ENCODE measurements at places on chromosomes 7 and 10. TPM values are rescaled to one million over a fixed set of nuclear protein-coding genes. Genes with fewer than 3 reads are reported as not detected.

Gene CRYGN
- 0.25 TPM for total RNA-seq

DNA sequence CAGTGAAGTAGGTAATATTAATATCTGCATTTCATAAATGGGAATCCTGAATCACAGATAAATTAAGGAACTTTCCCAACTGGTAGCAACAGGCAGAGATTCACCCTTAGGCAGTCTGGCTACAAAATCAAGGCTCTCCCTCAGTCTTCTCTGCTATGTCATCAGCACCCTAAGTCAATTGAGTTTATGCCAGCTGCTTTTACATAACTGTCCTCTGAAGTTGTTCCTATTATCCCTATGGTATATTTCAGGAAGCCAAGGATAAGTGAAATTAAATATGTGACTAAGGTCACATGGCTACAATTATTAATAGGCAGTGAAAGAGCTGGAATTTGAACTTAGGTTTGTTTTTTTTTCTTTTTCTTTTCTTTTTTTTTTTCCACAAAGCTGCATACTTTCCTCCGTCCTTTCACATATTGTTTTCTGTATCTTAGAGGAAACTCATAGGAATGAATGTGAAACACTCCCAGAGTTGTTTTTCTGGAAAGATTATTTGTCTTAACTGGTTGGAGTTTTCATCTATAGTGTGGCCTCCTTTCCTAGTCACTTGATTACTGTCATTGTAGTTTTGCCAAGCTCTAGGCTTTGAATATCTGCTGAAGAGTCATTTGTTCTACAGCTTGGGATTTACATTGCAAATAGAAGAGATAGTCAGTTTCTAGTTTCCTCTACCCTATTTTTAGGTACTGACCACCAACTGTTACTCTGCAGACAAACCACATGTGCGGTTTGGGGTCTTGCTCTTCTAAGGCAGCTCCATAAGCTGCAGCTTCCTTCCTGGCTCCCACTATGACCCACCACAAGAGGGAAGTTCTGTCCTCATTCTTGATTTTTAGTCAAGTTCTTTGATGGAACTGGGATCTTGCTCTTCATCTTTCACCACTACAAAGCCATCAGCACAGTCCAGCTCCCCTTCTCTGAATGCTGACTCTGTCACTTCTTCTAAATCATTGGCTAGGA lies 338.0 kb upstream of the KIAA1217 start:
- DNase-seq, result no peak

- no peak for DNase-seq
These were observed 58.1 kb upstream of the LBX1 start for GRCh38 chr10:101287183-101287996.

Gene LZTS2
- 22.0 TPM for total RNA-seq

Measured in activated naive CD8-positive, alpha-beta T cell treated with anti-CD3 and anti-CD28 coated beads, Interleukin-2, amount 10 ng/mL, durations not matched to agents 7 days and 5 days (primary cell).